Osteocyte (in vitro differentiated cells): ENCODE measurements at places on chromosomes 4 and X. TPM values are rescaled to one million over a fixed set of nuclear protein-coding genes. Genes with fewer than 3 reads are reported as not detected.

SSX3 gene
- not detected in 2 replicates for total RNA-seq

FGG gene
- not detected in 2 replicates for total RNA-seq

DNA sequence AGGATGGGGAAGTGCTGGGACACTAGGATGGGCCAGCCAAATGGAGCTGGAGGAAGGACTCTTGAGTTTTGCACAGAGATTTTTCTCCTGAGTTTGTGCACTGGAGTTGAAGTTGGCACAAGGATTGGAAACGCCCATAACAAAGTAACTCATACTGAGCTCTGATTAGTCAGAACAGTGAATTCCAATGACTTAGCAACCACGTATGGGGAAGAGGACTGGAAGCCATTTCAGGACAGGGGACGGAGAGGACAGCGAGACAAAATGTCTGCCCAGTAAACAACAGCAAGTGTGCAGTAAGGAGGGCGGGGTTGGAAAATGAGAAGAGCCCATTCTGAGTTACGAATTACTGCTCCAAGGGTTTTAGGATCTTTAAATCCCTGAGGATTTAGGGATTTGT, 5.9 kb downstream of the RIPPLY1 start:
- no peak for DNase-seq

PDZD4 gene
- 23.9 and 26.6 TPM in 2 replicates for total RNA-seq

DNA sequence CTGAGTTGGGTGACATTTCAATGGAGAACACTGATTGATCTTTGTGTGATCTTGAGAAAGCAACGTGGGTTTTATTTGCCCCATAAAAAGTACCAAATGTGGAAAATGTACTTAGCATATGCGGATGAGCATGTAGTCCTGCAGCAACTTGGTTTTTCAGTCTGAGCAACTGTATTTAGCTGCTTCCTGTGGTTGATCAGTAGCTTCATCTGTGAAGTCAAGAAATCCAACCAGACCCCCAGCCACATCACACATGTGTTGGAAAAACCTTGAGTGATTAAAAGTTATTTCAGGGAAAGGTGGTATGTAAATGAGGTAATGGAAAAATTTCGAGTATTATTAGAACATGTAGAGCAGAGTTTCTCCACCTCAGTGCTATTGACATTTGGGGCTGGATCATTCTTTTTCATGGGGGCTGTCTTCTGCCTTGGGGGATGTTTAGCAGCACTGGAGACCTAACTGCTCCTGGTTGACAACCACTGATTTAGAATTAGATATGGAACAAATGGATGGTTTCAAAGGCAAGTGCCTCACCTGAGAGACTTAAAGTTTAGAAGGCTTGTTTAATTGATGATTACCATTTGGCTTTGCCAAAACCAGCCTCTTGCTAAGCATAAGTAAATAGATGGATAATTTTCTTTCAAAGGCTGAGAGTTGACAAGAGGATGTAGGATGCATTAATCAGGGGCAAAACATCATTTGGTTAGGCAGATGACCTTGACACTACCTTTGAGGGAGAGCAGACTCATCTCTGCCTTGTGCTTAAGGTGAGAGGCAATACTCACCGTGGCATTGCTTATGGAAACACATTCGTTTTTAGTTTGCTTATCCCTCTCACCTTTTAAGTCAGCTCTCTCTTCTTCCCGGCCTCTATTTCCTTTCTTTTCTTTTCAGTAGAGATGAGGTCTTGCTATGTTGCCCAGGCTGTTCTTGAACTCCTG, 193.0 kb upstream of the RPS6KA3 start:
- DNase-seq = no peak

CTAG1B gene
- not detected in 2 replicates for total RNA-seq

ETDA gene
- not detected in 2 replicates for total RNA-seq

- no peak for DNase-seq
Measured at GRCh38 chr4:57200799-57201327, 90.7 kb upstream of the IGFBP7 start.

DNA sequence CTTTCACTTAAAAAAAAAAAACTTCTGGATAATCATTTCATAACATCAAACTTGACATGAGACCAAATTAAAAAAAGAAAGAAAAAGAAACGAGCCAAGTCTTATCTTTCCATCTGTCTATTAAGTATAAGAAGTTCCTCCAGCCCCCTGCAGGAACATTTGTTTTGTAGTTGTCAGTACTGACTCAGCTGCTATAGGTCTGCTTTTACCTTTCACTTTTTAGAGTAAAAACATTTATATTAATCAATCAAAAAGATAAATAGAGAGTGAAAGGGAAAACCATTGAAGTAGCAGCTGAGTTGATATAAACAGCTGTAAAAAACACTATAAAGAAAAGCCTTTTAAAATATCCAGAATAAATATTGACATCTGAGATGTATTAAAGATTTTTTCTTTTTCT, 46.1 kb downstream of the CCDC158 start:
- DNase-seq = no peak

RHOXF2B gene
- not detected in 2 replicates for total RNA-seq

DNA sequence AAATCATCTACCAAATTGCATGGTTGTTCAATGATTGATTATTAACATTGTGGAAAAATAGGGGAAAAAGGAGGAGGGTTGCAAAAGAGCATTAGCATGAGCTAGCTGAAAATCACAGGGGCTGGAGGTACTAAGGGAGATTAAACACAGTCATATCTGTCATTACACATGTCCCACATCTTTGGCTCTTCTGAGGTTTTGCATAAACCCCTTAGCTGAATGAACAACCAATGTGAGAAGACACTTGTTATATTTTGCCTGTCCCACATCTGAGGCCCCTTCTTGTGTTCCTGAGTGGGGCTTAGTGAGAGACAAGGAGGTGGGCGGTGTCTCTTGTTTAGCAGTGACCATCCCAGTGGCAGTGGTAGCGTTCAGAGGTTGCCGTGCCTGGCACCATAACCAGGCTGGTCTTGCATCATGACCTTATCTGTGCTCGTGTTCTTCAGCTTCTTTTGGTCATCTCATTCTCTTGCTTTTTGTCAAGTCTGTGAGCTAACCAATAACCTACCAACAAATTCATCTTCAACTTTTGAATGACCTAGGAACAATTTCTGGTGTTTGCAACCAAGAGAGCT, 95.6 kb downstream of the MID1IP1 start:
- no peak for DNase-seq

- DNase-seq = no peak
Measured at GRCh38 chr4:8192748-8193738, 6.0 kb upstream of the SH3TC1 start.

TASL gene
- total RNA-seq = not detected in 2 replicates

- DNase-seq = no peak
Measured at GRCh38 chr4:37665333-37666320, 20.5 kb downstream of the RELL1 start.

APELA gene
- not detected in 2 replicates for total RNA-seq

MAGEB1 gene
- not detected in 2 replicates for total RNA-seq

- no peak for DNase-seq
Measured at GRCh38 chrX:109959356-109959871, 43.5 kb upstream of the TMEM164 start.

- DNase-seq = no peak
Measured at GRCh38 chr4:165787516-165788274, 85.3 kb upstream of the TLL1 start.

RRH gene
- total RNA-seq = 0.24 TPM in 1 of 2 replicates, not detected in the other

SPARCL1 gene
- total RNA-seq = 4.0 TPM in 2 replicates

- DNase-seq = no peak
Measured at GRCh38 chr4:182600093-182600492, 317.1 kb downstream of the DCTD start.

- DNase-seq = no peak
Measured at GRCh38 chr4:88320780-88321373, 36.5 kb upstream of the PPM1K start.

DNA sequence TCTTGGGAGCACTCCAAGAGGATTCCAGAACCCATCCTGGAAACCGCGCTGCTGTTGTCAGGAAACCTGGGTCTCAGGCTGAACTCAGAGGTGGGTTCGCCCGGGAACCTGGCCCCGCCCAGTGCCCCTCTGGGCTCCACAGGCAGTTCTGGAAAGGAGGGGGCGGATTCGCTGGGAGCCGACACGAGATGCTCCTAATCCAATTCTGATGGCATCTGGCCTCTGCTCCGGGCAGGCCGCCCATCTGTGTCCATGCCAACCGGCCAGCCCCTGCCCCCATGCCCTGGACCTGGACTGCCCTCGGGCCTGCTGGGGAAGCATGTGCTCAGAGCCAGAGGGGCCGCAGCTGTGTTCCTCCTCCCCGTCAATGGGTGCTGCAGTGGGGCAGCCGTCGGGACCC, 21.0 kb downstream of the ATP2B3 start:
- no peak for DNase-seq

EXOC1L gene
- not detected in 2 replicates for total RNA-seq

DNA sequence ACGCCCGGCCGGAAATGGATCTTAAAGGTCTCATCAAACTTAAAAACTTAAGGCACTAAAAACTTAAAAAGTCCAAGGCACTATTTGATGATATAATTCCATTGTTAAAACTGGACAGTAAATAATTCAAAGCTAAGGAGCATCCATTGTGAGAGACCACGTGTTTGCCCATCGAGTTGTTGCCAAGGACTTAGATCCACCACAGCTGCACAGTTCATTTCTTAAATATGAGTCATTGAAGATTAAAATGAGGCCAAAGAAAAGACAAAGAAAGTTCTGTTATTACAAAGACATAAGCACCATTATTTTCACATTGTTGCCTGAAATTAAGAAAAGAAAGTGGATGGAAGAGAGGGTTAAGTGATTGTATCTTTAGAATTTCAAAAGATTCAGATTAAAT, 411.5 kb upstream of the FTHL17 start:
- DNase-seq = no peak

GLRA3 gene
- total RNA-seq = not detected in 2 replicates

DNA sequence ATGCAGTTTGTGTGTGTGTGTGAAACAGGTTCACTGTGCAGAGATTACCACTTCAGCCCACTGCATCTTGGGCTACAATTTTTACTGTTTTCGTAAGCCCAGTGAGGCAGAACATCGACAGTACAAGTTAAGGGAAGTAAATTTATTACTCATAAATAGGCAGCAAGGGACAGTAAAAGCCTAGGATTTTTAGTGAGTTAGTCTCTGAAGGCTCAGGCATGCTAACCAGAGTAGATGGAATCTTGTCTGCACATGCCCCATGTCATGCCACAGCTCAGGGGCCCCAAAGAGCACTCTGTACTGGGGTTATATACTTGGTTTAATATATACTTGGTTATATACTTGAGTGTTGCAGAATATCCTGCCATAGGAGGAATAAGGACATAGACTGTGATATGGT, 825.7 kb downstream of the TECRL start:
- no peak for DNase-seq

FAT1 gene
- total RNA-seq = 395 and 408 TPM in 2 replicates

GRCh38 chr4:156558373-156559025, 413.1 kb downstream of the PDGFC start:
- no peak for DNase-seq

- no peak for DNase-seq
Measured at GRCh38 chr4:85452058-85452731, 22.8 kb upstream of the ARHGAP24 start.

CD99 gene
- total RNA-seq = 621 and 679 TPM in 2 replicates

IQSEC2 gene
- 8.1 and 8.8 TPM in 2 replicates for total RNA-seq

DNA sequence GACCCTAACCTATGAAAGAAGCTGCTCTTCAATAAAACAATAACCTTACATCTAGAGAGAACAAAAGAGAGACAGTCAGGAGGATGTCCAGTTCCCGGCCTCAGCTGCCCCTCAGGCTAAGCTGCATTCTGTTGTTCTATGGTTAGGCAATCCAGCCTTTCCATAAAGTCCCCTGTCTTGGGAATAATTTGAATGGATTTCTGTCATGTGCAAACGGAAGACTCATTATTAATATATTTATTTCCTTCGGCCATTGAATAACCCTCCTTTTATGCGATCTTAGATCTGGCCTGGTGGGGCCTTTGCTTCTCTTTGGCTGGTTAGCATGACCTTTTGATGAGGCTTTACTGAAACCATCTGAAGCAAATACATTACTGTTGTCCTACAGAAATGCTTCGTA, 80.1 kb downstream of the ANKRD50 start:
- no peak for DNase-seq

DNA sequence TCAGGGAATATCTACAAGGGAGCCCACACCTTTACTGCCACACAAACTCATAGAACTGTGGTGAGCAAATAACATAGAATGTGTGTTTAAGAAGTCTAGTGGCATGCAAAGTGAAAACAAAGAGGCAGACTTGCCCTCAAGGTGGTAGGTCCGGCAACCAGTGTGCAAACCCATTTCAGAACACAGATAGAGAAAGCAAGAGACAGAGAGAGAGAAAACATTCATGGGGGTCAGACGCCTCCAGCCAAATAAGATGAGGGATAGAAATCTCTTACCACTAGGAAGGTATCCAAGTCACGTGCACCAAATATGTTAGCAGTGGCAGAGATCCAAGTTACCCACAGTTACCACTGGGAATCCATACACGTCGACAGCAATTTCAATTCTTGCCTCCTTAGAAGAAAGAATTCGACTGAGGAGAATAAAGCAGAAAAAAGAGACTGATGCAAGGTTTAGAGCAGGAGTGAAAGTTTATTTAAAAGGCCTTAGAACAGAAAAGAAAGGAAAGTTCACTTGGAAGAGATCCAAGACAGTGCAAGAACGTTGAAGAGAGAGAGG, 252.8 kb downstream of the NAP1L3 start:
- DNase-seq = no peak

- DNase-seq = no peak
Measured at GRCh38 chrX:100717363-100717762, 14.6 kb downstream of the SYTL4 start.

DNA sequence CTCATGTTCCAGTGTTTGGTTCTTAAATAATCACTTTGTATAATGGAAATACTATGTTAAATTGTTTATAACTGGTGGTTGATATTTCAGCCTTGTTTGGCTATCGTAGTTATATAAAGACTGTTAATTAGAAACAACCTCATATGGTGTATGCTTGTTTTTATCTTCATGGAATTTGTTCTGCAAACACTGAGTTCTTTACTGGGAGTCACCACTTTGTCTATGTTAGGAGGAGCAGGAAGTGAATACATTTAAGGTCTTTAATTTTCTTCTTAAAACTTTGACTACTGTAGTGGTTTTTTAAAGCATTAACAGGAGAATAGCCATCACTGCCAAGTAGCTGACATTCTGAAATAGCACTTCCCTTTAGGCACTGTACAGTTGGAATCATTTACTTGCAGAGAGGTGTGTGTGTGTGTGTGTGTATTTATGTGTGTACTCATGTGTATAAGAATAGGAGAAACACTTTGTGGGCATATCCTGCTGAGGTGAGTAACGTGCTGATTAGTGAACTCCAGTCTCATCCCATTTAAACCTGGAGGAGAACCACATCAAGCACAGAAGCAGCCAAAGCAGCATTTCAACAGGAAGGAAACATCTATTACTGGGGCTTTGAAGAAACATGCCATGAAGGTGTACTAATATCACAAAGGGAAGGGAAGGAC, 37.8 kb downstream of the TET2 start:
- DNase-seq = no peak

MAP3K15 gene
- 0.68 TPM in 1 of 2 replicates, not detected in the other for total RNA-seq

- DNase-seq = no peak
Measured at GRCh38 chrX:134999469-134999868, 8.7 kb downstream of the SMIM10 start.

DNA sequence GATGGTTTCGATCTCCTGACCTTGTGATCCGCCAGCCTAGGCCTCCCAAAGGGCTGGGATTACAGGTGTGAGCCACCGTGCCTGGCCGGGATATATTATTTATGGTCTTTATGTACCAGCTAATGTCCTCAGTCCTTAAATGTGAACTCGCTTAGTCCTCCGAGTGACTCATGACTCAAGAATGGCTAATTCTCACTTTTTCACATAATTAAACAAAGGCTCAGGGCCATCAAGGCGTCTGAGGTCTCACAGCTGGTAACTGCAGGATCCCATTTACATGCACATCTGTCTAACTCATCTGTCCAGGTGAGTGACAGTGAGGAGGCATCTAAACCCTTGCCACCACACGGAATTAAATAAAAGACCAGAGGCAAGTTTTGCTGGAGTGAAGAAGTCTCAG, 73.5 kb downstream of the HS3ST1 start:
- no peak for DNase-seq

- DNase-seq = no peak
Measured at GRCh38 chr4:76740866-76741662, 156.9 kb downstream of the SOWAHB start.
